Endothelial cell of umbilical vein (primary cell): ENCODE measurements at places on chromosomes 11 and 22. TPM values are rescaled to one million over a fixed set of nuclear protein-coding genes. Genes with fewer than 3 reads are reported as not detected.

DNA sequence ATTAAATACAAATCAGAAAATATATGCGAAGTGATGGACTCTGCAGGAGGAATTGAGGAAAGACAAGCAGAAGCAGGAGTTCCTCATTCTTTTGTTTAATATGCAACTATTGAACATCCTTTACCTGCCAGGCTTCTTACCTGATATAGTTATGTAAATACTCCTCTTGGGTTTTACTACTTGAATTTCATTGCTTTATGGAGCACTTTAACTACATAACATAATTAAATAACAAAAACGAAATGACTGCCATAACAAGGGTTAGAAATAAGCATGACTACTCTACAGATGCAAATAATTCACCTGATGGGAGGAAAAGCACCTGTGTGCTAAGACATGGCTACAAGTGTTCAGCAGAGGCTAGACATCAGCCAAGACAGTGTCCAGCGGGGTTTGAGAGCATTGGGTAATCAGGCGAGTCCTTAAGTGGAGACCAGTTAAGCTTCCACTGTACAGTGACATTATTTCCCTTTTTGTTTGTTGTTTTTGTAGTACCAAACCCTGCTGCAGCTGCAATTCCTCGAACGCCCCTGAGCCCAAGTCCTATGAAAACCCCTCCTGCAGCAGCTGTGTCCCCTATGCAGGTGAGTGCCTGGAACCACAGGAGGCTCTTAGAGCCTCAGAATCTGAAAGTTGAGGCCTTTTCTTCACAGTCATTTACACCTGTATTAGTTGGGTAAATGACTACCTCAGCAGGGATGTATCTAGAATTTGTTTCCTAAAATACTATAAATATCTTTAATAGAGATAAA lies 67.4 kb downstream of the SPECC1L start:
- no peak for DNase-seq
- H3K36me3 ChIP-seq = peaks cover 18% of the 10 kb centered on the region
- H3K4me3 ChIP-seq = no peak overlapping the region

DNA sequence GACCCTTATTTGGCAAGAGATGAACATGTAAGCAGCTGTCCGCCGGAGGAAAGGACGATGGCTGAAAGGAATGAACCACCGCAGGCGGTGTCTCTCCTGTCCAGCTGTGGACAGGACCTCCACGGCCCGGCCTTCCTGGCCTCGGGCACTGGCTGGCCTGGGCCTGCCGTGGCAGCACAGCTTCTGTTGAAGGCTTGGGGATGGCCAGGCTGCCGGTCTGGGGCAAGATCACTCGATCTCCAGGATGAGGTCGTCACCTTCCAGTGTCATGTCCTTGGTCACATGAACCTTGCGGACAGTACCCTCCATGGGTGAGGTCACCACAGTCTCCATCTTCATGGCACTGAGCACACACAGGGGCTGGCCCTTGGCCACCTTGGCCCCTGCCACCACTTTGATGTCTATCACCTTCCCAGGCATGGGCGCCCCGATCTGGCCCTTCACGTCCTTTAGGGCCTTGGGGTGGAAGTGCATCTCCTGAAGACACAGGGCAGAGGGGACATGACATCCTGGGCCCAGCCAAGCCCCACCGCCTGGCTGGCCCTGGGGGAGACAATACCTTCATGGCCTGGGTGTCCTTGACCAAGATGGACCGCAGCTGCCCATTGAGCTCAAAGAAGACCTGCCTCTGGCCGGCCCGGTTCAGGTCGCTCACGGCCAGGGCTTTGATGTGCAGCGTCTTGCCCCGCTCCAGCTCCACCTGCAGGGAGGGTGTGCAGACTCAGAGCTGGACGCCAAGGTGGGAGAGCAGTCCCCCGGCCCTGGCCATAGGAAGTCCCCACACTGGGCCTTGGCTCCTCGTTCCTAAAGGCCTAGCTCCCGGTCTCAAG lies 5.6 kb downstream of the RCE1 start:
- H3K4me1 ChIP-seq = peaks cover 15% of the 10 kb centered on the region
- no peak for DNase-seq
- peaks cover 13% of the 10 kb centered on the region for H3K36me3 ChIP-seq
- H3K27ac ChIP-seq = no peak overlapping the region
- H3K27me3 ChIP-seq = no peaks in the 10 kb centered on the region
- no peak overlapping the region for H3K4me3 ChIP-seq

- DNase-seq = no peak
- H3K27ac ChIP-seq = no peak overlapping the region
- no peaks in the 10 kb centered on the region for H3K27me3 ChIP-seq
Measured at GRCh38 chr11:66861038-66861773, 4.3 kb downstream of the LRFN4 start.

DNA sequence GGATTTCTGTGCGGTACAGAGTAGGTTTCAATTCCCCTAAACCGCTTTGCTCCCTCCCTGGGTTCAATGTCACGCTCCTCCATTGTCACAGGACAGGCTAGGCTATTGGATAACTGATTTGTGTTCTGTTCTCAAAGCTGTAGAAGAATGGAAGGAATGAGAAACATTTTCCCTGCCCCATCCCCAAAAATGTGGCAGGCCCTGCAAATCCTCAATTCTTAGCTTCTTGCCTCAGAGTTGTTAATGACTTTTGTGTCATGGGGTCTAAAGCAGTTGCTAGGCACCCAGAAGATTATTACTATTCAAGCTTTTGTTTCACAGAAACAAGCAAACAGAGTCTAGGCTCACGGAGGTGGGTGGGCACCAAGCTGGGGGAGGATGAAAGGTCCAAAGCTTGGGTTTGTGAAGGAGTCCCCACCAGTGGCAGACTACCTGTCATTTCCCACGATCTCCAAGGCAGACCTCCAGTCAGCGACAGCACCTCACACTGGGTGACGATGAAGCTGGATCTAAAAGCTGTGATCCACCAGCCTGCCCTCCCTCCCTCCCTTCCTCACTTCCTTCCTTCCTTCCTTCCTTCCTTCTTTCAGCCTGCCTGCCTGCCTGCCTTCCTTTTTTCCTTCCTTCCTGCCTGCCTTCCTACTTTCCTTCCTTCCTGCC lies 1080.2 kb downstream of the OPCML start:
- no peaks in the 10 kb centered on the region for H3K4me1 ChIP-seq
- no peak overlapping the region for H3K4me3 ChIP-seq
- no peak for DNase-seq
- H3K27me3 ChIP-seq = no peaks in the 10 kb centered on the region
- no peaks in the 10 kb centered on the region for H3K36me3 ChIP-seq

DNA sequence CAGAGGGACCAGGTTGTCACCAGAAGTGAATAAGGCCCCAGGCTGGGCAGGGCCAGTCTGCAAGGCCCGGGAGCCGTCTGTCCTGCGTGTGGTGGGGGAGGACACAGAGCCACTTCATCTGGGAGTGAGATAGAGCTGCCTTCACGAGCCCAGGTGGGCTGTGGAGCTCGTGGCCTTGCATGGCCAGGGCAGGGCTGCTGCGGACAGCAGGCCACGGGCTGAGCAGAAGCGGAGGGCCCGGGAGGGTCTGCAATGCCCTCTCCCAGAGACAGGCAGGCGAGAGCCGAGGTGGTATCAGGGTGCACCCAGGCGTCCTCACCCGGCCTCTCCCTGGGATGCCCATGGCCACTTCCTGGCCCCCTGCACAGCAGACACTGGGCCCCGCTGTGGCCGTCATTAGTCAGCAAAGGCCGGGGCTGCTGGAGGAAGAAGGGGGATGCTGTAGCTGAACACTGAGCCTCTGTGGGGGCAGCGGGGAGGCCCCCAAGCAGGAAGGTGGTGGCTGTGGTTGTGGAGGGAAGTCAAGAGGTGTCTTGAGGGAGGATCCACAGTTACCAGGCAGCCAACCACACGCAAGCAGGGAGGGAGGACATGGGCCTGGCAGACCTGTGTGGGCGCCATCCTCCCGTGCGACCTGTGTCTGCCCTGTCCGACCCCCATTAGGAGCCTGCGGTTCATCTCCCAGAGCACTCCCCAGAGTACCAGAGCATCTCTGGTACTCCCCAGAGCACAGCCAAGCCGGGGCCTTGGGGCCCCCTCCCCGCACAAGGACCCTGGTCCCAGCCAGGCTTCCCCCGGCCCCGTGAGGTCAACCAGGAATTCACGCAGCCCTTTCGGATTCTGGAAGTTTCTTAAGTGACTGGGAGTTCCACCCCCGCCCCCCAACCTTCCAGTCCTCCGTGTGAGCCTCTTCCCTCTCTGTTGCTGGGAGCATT lies 1109.5 kb downstream of the BRD1 start:
- no peak overlapping the region for H3K4me3 ChIP-seq
- H3K27ac ChIP-seq = no peak overlapping the region
- H3K4me1 ChIP-seq = no peaks in the 10 kb centered on the region
- no peak for DNase-seq
- H3K27me3 ChIP-seq = no peaks in the 10 kb centered on the region
- no peaks in the 10 kb centered on the region for H3K36me3 ChIP-seq

DNA sequence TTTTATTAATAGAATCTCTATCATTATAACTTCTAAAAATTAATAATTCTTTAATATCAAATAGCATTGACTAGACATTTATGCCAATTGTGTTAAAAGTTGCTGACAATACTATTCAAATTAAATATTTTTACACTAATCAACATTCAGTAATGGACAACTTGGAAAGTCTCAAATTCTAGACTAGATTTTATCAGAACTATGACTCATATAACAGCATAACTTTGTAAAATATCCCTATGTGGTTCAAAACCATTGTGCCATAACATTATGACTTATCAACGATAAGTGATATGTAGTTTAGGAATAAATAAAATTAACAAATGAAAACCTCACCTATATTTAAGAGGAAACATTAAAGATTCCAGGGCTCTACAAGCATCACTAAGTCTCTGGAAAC lies 291.8 kb downstream of the SBF2 start:
- H3K4me1 ChIP-seq = no peaks in the 10 kb centered on the region
- H3K27me3 ChIP-seq = no peaks in the 10 kb centered on the region
- H3K4me3 ChIP-seq = no peak overlapping the region
- no peaks in the 10 kb centered on the region for H3K36me3 ChIP-seq

- H3K4me1 ChIP-seq = no peaks in the 10 kb centered on the region
- DNase-seq = no peak
- H3K36me3 ChIP-seq = peaks cover 6% of the 10 kb centered on the region
- no peak overlapping the region for H3K27ac ChIP-seq
- H3K4me3 ChIP-seq = no peak overlapping the region
Measured at GRCh38 chr11:108032800-108033199, 24.1 kb downstream of the CUL5 start.

Gene AGBL2
- total RNA-seq = 0.86 TPM in 1 of 2 replicates, not detected in the other

Gene RIMBP3B
- total RNA-seq = 0.09 TPM in 1 of 2 replicates, not detected in the other

Gene RPL3
- 1,954 and 2,068 TPM in 2 replicates for total RNA-seq

Gene SPI1
- not detected in 2 replicates for total RNA-seq
